Colonic mucosa (tissue), 4 donors: ENCODE measurements at places on chromosomes 4 and X.

DNA sequence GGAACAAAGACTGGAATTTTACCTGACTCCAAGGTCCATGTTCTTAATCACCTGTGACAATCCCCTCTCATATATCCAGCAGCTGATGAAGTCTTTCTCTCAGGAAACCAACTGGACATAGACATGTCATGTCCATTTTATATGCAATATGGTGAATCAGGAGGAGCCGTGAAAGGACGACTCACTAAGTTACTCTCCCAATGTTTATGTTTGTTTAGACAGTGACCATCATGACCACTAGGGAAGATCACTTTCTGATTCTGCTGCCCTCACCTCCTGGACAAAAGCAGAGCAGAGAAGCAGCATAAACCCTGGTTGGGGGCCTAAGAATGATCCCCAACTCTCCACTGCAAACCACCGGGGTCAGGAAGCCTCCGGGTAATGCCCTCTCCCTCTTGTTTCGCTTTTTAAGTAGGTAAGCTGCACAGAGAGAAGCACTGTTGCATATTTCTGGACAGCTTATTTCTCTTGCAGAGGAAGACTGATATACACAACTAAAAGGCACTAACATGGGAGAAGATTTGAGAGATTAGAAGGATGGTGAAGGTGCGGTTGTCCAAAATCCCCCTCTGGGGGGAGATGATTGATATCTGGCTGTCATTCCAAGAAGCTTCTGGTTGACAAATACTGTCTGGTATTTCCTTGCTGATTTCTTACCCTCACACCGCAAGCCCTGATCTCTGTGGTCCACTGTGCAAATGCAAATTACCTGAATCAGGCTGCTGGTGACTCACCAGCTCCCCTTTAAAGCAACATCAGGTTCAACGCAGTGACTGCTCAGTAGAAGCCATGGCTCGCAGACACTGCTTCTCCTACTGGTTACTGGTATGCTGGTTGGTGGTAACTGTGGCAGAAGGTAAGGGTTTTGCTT is at the start of gene ODAPH:
Gene ODAPH (plus strand): TSS at position 773 of the 871 bp plus-strand sequence. CDS start 17 bp downstream, at position 790.
- DNase-seq: no peak

DNA sequence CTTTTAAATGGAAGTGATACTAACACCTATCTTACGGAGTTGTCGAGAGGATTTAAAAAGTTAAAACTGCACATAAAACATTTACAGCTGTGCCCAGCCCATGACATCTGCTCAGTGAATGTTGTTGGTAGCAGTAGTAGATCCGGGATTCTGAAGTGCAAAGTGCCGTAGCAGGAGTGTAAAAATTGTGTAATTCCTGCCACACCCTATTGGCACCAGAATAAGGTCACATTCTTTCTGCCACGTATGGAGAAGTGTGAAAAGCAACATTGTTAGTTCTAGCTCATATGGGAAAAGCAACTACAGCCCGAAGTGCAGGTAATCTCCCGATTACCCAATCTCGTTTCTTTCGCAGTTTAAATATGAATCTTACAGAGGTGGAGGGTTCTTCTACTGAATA is 31.2 kb downstream of the PRIMPOL start:
- peak; percentile 70 for DNase-seq

DNA sequence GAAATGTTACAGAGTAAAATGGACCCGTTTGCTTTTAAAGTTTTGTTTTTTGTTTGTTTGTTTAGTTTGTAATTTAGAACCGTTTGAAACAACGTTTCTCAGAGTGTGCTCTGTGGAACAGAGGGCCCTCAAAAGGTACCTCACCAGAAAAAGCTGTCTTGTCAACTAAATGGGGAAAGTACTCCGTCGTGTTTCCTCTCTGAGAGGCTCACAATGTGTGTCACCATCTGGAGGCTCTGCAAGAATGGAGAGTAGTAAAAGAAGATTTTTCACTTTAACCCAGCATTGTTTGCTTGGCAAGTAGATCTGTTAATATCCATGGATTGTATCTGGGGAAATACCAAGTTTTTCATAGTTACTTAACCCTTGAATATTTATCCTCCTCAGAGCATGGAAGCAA is 1.5 kb upstream of the ENPEP start:
- no peak for DNase-seq

DNA sequence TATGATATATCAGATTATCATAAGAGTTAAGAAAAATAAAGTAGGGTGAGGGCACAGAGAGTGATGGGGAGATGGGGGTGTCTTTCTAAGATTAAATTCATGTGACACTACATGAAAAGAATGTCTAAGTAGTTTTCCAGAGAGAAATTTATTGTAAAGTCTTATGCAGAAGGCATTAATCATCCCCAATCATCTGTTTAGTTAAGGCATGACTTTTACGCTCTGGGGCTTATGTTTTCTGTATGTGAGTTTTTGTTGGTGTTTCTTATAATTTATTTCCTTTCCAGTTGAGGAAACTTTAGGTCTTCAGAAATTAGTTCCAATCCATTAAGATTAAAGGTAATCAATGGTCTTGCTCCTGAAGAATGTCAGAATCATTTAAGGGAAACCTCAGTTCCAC is 383.0 kb upstream of the GALNT7 start:
- no peak for DNase-seq

GRCh38 chr4:26260571-26260970 is 60.2 kb upstream of the RBPJ start:
- no peak for DNase-seq

GRCh38 chr4:8230033-8230432 is 30.9 kb downstream of the SH3TC1 start:
- no peak for DNase-seq

DNA sequence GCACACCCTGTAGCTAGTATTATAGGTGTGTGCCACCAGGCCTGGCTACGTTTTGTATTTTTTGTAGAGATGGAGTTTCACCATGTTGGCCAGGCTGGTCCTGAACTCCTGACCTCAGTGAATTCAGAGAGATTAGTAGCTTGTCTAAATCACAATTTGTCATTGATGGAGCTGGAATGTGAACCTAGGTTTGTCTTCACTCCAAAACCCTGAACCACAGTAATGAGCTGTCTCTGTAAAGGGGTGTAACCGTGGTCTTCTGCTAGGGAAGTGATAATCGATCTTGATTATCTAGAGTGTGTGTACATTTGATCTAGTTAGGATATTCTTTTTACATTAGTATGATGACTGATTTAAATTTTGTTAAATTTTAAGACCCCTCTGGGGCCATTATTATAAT is 8.3 kb downstream of the ARHGAP10 start:
- no peak for DNase-seq

DNA sequence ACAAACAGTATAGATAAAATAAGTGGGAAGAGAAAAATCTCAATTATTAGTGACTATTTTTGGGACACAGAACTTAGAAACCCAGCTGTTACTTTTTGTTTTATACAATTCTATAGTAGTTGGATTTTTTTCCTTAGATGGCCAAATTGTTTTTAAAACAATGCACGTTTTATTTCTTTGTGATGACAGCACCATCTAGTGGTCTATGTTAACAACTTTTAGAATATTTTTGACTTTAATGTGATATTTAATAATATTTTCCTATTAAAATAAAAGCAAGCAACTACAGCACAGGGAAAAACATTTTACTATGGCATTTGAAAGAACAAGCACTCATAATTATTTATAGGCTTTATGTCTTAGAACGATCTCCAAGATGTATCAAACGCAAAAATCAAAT is 5.6 kb upstream of the SMIM31 start:
- no peak for DNase-seq
